Activated T-cell treated with anti-CD3 and anti-CD28 coated beads for 1 hour (primary cell): ENCODE measurements at places on chromosomes 5 and 9.

- DNase-seq, result no peak
Observed at GRCh38 chr5:9094582-9094981, 451.3 kb downstream of the SEMA5A start.

DNA sequence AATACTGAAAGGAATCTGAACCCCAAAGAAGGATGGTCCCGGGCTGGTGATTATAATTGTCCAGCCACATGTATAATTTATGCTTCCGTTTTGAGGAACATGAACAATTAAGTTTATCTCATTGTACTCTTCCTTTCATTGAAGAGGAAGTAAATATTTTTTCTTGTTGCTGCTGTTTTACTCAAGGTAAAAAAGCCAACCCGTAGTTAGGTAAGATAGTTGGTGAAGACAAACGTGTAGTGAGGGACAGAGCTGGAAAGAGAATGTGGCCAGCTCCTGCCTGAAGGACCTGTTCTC is 5.1 kb downstream of the RCL1 start:
- DNase-seq, result no peak

DNA sequence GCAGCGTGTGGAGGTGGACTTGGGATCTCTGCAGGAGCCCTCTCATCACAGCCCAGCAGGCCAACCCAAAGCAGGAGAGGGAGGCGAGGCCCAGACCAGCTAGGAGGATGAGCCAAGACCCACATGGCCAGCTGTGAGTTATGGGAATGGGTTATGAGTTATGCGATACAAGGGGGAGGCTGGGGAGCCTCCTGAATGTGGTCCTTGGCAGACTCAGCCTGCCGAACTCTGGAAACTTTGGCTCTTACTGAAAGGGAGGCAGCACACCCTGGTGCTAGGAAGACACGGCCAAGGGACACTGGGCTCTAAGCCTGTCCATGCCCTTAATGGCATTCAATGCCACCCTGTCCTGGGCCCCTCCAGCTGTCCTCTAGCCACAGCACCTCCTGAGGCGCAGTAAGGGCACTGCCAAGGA is 7.7 kb upstream of the VAV2 start:
- no peak for DNase-seq

DNA sequence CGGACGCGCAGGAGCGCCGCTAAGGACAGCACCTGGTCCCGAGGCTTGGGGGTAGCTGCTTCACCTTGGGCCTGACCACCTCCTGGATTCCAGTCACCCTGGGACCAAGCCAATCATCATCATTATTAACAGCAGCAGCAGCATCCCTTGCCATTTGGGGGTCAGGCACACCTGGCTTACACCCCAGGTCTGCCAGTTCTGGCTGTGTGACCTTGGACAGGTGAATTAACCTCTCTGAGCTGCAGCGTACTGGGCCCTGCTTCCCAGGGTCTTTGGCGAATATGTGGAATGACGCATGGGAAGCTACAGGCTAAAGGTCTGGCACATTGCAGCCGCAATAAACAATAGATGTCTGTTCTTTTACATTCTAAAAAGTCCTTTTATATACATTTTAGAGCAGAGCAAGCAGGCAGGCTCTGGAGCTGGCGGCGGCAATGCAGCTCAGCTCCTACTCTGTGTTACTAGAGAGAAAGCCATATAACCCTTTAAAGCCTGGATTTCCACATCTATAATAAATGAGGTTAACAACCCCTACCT is 97.8 kb upstream of the CPLX2 start:
- no peak for DNase-seq

GRCh38 chr9:93010704-93011103 is 47.8 kb upstream of the SUSD3 start:
- no peak for DNase-seq

DNA sequence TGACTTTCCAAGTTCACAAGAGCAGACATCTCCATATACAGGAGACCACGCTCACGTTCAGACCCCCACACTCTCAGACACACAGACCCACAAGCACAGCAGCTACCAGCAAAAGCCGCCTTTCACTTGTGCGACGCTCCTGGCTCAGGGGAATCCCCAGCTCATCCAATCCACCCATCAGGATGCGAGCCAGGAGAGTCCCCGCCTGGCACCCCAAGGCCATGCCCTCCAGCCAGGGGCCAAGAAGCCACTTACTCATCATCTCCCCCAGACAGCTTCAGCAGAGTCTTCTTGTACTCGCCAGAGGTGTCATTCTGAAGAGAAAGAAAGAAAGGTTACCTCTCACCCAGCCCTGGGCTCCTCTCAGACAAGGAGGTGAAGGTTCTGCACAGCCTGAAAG is 29.7 kb downstream of the ANXA6 start:
- DNase-seq, result no peak
